Stromal cell of bone marrow (primary cell): ENCODE measurements at places on chromosomes 2 and 18.

- no peak for DNase-seq
Observed at GRCh38 chr2:8672940-8673339, 8.9 kb upstream of the ID2 start.

GRCh38 chr18:68152770-68153169, 562.1 kb downstream of the TMX3 start:
- no peak for DNase-seq

DNA sequence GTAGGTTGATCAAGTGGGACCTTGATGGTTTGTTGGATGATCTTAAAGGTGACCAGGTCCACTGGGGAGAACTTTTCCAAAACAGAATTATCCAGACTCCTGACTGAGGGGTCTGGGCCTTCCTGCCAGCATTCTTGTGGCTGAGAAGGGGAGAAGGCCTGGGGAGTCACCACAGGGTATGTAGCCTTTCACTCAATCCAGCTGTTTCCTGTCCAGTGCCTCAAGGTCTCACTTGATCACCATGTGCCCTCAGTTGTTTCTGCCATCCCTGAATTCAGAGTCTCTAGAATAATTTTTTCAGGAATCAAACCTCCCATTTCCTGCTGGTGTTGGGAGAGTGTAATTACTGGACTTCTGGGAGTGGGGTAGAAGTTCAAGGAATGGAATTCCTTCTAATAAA, 54.4 kb upstream of the TANC1 start:
- DNase-seq = no peak

DNA sequence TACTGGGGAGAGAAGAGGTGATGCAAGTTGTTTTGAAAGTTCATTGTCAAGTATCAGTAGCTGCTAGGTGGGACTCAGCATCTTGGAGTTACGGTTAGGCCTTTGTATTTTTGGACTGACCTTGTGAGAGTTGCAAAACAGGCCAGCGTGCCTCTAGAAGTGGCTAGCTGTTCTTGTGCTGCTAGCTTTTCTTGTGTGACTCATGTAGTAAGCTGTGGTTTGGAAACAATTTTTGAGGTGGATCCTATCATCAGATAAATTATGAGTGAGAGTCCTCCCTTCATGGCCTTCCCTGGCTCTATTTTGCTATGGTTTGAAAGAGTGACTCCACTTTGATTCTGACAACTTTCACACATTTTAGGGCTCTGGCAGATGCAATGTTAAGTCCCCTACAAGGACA, 409.2 kb upstream of the HS6ST1 start:
- DNase-seq = peak; percentile 88

- no peak for DNase-seq
Observed at GRCh38 chr2:111662771-111663470, 221.1 kb downstream of the ANAPC1 start.

- no peak for DNase-seq
Observed at GRCh38 chr2:176080540-176081375, 3.0 kb downstream of the EVX2 start.
